CD4-positive, alpha-beta T cell treated with Interleukin-4 for 1 hour (primary cell): ENCODE measurements at places on chromosomes 3 and 15.

DNA sequence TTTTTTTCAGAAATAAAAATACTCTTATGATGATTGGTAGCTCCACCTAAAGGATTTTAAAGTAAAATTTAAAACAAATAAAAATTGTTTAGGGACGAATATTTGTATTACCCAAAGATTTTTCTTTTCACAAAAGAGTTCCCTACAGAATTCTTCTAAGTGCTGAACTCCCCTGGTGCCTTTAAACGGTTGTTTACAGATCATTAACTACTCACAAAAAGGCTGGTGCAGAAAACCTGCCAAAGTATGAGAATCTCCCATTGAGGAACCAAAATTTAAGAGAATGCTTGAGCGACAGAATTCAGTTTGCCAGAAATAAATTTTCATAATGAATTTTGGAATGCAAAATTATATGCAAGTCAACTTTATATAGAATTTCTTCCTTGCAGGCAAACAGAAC lies 497.8 kb upstream of the NR2F2 start:
- no peak for DNase-seq

DNA sequence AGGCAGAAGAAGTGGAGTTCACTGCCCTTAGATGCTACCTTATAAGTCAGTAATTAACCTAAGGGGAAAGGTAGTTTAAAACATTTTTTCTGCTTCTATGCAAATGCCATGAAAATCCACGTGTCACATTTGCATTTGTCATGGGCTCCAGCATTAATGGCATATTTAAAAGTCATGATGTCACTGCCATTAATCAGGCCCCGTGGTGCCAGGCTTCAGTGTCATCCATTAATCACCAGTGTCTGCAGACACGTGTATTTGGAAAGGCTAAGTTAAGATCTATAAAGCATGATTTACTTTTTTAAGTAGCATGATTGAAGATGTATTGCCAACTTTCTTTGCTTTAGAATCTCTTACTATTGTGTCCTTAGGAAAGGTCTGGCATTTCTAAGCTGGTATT lies 857.8 kb downstream of the TUSC7 start:
- DNase-seq: no peak

GRCh38 chr15:92011611-92012367 lies 158.3 kb downstream of the SLCO3A1 start:
- DNase-seq: no peak

GRCh38 chr3:59777066-59777465 lies 727.2 kb upstream of the CFAP20DC start:
- no peak for DNase-seq

GRCh38 chr3:39147711-39148434 lies 5.5 kb downstream of the CSRNP1 start:
- peak; percentile 63 for DNase-seq

- no peak for DNase-seq
Measured at GRCh38 chr3:170485696-170486095, 67.0 kb downstream of the CLDN11 start.

DNA sequence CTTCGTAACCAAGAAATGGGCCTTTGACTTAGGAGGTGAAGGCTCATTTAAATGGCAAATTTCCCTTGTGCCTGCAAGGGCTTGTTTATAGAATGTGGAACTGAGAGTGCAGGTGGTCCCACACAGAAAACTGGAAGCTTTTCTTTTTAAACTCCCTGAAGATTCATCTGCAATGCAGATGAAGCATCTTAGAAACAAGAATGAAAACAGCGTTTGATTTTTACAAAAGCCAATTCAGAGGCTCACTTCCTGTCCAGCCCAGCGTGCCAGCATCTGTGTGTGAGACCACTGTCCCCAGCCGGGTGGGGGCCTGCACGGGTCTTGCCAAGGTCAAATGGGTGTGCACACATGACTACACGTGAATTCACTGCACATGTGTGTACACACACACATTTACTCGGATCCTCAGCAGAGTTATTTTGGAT lies 94.7 kb downstream of the LINGO1 start:
- DNase-seq: no peak

DNA sequence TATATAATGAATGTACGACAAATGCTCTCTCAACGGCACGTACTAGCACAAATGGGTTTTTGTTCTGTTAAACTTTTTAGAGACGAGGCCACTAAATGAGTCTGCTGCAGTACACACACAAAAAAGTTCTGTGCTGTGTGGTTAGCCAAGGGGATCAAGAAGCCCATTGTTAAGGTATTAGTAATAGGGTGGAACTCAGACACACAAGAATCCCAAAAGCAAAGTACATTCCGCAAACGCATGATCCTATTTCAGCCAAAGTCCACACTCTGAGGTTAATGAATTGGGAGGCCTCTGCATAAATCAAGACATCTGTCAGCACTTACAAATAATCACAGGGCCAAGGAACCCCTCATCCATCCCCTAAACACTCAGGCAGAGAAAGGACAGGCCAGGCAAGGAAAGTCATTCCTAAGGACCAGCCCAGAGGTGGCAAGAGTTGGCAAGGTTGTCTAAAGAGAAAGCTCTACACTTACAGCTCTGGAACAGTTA lies 12.1 kb downstream of the OSBPL10 start:
- DNase-seq: no peak

- DNase-seq: no peak
Measured at GRCh38 chr3:46656778-46657556, 36.5 kb downstream of the ALS2CL start.

GRCh38 chr15:96130734-96131133 lies 199.8 kb upstream of the NR2F2 start:
- no peak for DNase-seq

GRCh38 chr3:138289260-138289659 lies 40.4 kb downstream of the NME9 start:
- no peak for DNase-seq

DNA sequence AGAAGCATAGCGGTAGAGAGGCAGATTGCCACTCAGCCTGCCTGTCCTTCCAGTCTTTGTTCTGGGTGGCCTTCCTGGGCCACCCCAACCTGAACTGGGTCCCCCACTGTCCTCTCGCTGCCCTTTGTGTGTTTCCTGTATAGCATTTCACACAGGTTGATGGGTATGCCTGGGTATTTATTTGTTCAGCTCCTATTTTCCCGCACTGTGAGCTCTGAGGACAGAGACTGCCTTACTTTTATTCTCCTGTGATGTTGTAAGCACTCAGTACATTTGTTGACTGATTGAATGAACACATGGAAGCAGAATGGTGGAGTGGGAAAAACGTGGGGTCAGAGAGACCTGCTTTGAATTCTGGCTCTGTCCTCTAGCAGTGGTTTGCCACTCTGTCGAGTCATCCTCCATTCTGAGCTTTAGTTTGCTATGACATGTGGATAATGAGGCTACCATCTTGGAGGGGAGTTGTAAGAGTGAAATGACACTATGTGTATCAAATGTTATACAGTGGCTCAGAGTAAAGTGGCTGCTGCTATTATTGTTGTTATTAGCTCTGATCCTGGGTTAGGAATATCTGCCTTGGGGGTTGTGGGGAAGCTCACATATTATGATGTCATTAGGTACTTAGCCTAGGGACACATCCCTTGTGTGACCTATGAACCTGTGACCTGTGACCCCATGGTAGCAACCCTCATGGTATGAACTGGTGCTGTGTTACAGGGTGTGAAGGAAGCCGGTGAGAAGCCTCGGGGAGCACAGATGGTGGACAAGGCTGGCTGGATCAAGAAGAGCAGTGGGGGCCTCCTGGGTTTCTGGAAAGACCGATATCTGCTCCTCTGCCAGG lies 6.4 kb downstream of the PLEKHO2 start:
- no peak for DNase-seq

- no peak for DNase-seq
Measured at GRCh38 chr3:187288131-187288854, 3.2 kb downstream of the MASP1 start.

- no peak for DNase-seq
Measured at GRCh38 chr3:160005004-160005403, 16.4 kb downstream of the IL12A start.

DNA sequence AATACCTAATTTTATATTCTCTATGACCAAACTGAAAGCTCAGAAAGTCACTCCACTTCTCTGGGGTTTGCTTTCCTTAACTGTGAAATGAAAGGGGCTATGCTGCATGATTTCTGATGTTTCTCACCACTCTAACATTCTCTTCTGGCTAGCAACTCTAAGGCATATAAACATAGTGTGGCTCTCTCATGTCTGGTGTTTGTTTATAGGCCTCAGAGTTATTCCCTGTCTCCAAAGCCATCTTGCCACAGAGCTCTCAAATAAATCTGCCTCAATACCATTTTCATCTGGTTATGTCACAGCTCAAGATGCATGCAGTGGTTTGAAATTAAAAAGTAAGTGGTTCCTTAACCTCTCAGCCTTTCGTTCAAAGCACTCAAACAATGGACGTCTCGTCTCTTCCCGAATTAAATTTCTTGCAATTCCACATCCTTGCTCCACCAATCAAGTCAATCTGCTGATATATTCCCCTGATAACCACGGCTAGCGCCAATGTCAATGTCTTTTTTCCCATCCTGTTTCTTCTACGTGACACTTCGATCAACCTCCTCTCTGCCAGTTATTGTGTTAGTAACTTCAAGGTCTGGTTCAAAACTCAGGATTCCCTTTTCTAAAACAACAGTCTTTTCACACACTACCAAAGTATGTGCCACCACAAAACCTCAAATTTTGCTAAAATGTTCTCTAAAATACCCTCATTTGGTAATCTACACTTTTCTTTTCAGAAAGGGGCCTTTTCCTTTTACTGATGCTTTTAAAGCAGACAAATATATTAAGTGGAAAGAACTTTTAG lies 16.0 kb downstream of the TOMM70 start:
- no peak for DNase-seq

DNA sequence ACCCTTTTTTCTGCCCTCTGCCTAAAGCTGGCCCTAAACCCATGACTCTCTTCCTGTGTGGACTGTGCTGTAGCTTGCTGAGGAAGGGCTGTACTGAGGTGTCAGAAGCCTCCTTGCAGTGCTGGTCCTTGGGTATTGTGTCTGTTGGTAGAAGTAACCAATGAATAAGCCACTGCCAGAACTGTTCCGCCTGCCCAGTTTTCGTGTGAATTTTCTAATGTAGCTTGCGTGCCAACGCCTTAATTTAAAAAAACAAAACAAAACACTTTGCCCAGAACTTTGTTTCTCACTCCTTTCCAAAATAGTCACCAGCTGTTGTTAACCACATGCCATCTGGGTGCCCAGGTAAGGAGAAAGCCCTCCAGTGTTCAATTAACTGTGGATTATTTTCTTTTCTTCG lies 101.9 kb downstream of the KLHL25 start:
- peak; percentile 80 for DNase-seq

DNA sequence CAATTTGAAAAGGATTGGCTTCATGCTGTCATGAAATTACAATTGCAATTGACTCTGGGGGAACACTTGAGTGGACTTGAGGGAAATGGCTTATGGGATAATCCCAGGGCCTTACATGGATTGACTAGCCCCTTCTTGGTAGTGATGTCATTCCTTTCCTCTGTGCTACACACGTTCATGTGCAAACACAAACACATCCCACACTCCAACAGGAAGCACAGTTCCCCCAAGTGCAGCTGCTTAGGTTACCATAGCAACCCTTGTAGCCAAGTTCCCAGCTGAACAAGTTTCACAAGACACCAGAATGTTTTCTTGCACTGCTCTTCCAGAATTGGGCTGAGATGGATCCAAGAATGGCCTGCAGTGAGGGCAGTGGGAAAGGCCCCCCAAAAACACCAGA lies 217.0 kb downstream of the ZNF621 start:
- DNase-seq: no peak

DNA sequence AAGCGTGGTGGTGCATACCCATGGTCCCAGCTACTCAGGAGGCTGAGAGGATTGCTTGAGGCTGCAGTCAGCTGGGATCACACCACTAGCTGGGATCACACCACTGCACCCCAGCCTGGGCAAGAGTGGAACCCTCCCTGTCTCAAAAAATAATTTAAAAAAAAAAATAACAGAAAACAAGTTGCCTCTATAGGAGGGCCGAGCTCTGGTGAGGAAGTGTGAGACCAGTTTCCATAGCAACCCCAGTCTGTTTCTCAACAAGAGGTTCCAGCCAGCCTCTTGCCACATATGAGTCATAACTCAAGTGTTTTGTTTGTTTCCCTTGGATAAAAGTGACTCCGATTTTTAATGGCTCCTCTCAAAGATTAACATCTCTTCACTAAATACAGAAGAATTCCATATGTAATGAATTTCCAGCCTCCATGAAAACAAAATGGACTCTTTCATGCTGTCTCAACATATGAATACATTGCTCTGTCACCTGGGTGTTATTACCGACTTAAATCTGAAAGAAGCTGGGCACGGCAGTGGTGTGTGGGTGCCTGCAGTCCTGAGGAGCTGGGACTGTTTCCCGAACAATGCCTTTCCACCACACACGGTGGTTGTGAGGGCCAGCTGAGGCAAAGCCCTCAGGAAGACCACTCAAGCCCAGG lies 19.7 kb downstream of the TMEM43 start:
- peak; percentile 95 for DNase-seq

DNA sequence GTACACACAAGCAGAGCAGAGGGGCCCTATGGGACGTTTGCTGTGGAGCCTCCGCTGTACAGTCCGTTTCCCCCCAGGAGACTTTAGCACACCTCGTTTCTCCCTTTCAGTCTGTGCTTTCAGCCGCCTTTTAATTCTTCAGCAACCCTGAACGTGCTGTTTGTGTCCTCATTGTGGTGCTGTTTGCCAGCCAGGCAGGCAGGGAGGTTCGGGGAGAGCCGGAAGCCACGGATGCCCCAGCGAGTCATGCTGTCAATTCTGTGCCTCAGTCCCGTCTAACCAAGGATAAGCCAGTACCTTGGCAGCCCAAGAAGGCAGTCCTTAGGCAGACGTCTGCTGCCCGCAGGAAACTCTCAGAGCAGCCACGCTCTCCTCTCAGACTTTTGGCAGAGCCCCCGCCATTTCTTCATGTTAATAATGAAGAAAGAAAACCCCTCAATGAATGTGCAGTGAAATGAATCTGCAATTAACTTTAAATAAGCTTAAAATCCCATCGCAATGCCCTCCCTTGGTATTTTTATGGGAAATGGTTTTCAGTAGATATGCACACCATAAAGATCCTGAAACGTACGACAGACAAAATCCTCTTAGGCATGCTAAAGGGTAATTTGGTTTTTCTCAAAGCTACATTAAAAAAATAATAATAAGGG lies 158.6 kb downstream of the UACA start:
- DNase-seq: no peak

DNA sequence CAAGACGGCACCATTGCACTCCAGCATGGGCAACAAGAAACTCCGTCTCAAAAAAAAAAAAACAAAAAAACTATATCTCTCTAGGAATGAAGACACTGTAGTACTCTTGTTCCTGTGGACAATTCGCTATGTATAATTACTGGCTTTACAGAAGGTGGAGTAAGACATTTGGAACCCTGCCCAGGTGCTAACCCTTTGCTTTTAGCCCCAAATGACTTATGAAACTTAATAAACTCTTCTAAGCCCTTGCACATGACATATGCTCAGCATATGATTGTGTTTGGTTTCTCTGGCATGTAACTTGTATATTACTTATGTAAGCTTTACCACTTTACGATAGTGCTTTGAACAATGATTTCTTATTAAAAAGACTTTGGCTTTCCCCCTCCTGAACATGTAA lies 27.3 kb upstream of the PRTG start:
- DNase-seq: no peak

DNA sequence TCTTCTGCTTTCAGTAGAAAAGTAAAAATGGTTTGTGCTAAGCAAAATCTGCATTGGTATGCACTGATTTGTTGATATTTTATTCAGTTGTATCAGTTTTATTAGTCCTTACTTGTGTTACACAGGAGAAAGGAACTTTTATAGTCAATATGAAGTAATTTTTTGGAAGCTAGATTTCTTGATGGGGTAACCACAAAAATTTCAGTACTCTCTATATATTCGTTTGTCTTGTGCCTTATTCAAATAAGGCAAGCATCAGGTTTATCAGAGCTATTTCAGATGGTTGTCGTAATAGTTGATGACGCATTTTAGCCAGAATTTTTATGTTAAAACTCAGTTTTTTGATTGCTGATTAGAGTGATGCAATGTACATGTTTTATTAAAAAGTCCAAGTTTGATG lies 50.7 kb upstream of the NIPA1 start:
- no peak for DNase-seq
